ENCODE measurements at places on chromosomes 3 and 15. TPM values are rescaled to one million over a fixed set of nuclear protein-coding genes. Genes with fewer than 3 reads are reported as not detected.

GRCh38 chr15:45117308-45118130 lies 3.4 kb downstream of the DUOXA2 start:
- no peak for DNase-seq

DNA sequence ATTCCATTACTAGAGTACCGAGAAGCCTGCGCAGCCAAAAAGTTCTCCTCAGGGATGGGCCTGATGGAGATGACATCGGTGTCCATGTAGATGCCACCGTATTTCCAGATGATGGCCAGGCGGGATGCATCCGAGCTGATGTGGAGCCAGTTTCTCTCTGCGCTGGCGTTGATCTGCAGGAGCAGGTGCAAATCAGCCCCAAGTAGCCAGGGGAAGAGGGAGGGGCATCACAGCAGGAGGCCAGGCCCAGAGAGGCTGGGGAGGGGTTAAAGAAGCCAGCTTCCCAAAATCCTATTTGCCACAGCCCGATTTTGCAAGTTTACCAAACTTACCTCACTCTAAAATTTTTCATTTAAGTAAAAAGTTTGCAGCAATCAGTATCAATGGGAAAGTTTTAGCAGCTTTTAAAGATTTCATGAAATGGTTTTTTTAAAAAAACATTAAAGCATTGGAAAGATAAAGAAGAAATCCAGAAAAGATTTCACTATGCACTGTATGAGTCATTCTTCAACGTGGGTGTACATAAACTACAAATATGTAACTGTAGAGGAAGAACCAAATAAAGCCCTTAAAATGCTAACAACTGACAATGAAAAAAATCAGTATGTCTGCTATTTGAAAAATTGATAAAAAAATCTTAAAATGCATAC lies 7.4 kb downstream of the A4GNT start:
- no peak for DNase-seq

GRCh38 chr3:27533718-27534573 lies 49.8 kb upstream of the SLC4A7 start:
- DNase-seq, result peak; percentile 23

DNA sequence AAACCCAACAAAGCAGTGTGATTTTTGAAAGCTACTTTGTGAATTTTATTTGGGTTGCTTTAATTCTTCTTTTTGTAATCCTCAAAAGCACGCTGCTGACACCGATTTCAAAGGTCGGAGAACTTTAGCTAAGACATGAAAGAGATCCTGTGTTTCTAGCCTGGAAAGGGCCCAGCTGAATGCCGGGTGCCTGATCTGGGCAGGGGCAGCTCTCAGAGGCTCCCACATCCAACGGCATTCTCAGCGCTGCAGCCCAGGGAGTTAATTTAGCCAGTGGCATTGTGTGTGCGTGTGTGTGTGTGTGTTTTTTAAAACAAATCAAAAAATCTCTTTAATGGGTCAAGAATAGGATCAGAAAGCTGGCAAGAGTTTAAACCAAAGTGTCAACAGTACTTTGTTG lies 6.6 kb downstream of the RBP1 start:
- no peak for DNase-seq

- DNase-seq, result no peak
These were observed 224.6 kb downstream of the NLGN1 start for GRCh38 chr3:173622166-173622565.

DNA sequence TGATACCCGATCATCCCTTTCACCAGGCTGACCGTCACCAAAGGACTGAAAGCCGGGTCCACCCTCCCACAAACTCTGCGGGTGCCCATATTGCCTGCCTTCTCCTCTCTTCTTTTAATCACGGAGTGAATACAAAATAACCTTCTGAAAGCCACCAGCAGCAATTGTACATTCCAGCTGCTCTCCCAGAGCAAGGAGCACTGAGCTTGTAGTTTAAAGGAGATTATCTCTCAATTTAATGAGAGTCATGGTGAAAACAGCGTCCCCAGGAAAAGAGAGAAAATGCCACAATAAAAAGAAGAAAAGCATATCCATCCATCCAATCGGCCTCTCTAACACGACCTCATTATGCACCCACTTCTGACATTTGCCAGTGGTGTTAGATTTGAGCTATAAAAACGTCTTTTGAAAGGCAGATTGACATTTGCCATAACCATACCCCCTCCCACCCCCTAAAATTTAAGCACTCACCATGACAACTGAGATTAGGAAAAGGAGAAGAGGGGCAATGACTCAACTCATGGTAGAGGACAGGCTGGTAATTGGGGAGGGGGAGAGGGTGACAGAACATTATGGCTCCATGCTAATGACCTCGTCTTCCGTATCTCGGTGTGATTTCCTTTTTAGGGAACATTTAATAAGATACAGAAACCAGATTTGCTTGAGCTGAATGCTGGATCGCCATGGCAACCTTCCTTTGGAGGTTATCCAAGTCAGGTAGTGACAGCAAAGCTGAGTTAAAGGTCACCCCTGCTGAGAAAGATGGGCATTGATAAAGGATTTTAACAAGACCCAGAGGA lies 106.2 kb downstream of the ST8SIA2 start:
- no peak for DNase-seq

GRCh38 chr3:30357897-30358296 lies 248.5 kb upstream of the TGFBR2 start:
- DNase-seq, result no peak

DNA sequence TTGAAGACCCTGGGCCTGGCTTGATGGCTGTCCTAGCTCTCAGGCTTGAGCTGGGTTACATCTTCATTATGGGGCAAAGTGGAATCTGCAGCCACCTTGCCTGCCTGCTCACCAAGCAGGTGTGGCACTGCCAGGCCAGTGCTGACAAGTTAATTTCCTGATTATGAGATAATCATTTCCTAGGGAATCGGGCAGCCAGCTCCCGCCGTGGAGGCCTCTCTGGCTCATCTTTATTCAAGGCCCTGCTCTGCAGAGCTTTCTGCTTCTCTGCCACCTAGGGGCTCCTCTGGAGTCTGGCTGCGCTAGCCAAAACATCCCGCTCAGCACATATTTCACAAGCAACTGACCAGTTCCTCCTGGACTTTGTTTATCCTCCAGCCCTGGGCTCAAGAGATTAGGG lies 9.9 kb downstream of the LOXL1 start:
- DNase-seq, result no peak

GRCh38 chr3:74592359-74592758 lies 22.1 kb downstream of the CNTN3 start:
- no peak for DNase-seq

- DNase-seq, result peak; percentile 16
These were observed 50.0 kb upstream of the PSMD6 start for GRCh38 chr3:64073158-64073761.

- DNase-seq, result no peak
These were observed 488.3 kb upstream of the ALCAM start for GRCh38 chr3:104878395-104878794.

GRCh38 chr3:152910966-152911365 lies 76.0 kb downstream of the P2RY1 start:
- no peak for DNase-seq

DNA sequence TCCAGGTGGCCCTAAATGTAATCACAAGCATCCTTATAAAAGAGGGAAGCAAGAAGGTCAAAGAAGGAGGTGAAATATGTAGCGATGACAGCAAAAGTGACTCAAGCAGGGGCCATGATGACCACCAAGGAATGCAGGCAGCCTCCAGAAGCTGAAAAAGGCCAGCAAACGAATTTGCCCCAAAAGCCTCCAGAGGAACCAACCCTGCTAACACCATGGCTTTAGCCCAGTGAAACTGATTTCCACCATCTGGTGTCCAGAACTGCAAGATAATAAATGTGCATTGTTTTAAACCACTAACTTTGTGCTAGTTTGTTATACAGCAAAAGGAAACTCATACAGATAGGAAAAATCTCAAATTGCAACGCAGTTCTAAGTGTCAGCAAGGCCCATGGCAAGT lies 23.0 kb upstream of the RBSN start:
- no peak for DNase-seq

- DNase-seq, result peak; percentile 47
These were observed 1.3 kb downstream of the ZNF710 start for GRCh38 chr15:90002428-90002844.

DNA sequence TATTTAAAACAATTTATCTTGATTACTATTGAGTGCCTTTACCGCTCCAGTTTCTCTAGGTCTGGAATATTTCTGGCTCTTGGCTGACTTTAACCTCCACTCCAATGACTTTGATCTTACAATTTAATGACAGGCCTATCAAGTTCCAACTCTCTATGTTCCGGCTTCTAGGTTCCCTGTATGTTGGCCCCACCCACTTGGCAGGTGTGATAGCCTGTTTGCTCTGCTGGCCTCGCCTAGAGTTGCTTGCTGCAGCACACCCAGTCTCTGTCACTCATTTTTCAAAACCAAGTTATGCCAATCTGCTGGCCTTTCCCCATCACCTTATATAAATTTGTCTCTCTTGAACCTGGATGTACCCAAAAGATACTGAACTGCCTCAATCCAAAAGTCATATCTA lies 428.0 kb downstream of the ROBO1 start:
- no peak for DNase-seq

GRCh38 chr3:81465510-81466200 lies 295.8 kb downstream of the GBE1 start:
- no peak for DNase-seq

DNA sequence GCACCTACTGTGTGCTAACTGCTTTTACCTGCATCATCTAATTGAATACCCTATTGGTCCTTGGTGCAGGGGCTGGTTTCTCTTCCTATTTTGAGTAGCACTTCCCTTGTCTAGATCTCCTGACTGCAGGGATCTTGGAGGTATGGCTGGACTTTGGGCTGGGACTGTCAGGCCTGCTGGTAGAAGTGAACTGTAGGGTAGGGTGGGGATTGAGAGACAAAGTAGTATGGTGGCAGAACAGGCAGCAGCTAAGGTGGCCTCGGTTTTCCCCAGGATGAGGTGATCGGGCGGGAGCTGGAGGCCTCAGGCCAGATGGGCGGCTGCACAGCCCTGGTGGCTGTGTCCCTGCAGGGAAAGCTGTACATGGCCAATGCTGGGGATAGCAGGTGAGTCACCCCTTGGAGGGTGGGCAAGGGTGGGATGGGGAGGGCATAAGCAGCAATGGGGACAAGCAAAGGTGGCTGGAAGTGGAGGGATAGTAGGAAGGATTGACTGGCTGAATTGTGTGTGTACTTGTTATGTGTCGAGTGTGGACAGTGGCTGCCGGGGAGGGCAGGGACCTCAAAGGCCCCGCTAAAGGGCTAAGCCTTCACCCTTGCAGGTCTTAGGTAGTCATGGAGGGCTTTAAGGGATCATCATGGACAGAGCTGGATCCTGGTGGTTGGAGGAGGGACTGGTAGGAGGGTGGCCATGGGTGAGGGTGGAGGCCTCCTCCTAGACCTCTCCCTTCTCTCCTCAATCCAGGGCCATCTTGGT lies 2.0 kb downstream of the PPM1M start:
- no peak for DNase-seq

DNA sequence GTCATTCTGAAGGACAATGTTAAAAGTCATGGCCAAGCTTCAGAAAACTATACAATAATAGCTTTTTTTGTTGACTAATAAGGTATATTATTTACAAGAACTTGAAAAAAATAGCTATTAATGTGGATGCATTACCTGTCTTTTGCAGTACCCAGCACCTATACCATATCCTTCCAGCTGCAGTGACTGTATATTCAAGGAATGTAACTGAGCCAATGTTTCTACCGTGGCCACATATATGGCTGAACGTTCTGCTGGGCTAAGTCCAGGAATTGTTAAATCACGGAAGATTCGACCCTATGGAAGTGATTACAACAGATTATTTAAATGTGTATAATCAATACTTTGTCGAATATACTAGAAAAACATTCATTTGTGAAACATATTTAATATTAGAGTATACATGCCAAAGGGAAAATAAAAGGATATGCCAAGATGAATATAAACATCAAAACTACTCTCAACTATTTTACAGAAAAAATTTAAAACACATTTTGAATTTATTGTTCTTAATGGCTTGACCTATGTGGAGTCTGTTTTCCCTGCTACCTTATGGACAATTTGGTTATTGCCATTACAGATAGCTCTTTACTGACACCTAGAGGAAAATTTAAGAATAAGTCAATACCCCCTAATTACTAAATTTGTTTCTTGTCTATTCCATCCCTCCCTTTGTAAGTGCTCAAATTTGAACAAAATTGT lies 17.6 kb downstream of the ACAD11 start:
- DNase-seq, result no peak

DNA sequence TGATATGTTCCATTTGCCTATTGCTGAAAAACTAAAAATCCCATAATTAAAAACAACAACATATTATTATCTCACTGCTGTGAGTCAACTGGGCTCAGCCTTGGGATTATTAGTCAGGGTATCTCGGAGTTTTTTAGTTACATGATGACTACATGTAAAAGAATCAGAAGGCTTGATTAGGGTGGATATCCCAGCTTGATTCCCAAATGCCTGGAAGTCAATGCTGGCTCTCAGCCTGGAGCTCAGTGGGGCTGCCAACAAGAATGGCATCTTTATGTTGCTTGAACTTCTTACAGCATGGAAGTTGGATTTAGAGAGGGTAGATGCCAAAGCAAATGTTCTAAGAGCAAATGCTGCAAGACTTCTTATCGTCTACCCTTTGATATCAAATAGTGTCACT lies 278.5 kb downstream of the PLOD2 start:
- no peak for DNase-seq

GRCh38 chr3:77283108-77283507 lies 243.2 kb downstream of the ROBO2 start:
- DNase-seq, result no peak

The GPR156 gene
- total RNA-seq, result not detected

The CIP2A gene
- total RNA-seq, result 1.5 TPM

The GPR160 gene
- total RNA-seq, result 1.1 TPM

The RTP3 gene
- not detected for total RNA-seq

The EPB42 gene
- not detected for total RNA-seq

The PP2D1 gene
- total RNA-seq, result not detected

The ACKR4 gene
- total RNA-seq, result 3.4 TPM

The TMEM207 gene
- not detected for total RNA-seq

The CKMT1A gene
- not detected for total RNA-seq

The GOLGA8G gene
- total RNA-seq, result not detected

The STRIT1 gene
- 0.55 TPM for total RNA-seq

Data from heart right ventricle (tissue), 16 donors.